Psoas muscle (tissue), 8 donors: ENCODE measurements at places on chromosomes 12 and 14. TPM values are rescaled to one million over a fixed set of nuclear protein-coding genes. Genes with fewer than 3 reads are reported as not detected.

GRCh38 chr12:33770652-33771051 lies 251.6 kb upstream of the ALG10 start:
- no peak for DNase-seq

- DNase-seq = no peak
Observed at GRCh38 chr12:97321621-97322020, 141.0 kb upstream of the RMST start.

GRCh38 chr14:68974759-68975347 lies 4.2 kb downstream of the ACTN1 start:
- no peak for DNase-seq

DNA sequence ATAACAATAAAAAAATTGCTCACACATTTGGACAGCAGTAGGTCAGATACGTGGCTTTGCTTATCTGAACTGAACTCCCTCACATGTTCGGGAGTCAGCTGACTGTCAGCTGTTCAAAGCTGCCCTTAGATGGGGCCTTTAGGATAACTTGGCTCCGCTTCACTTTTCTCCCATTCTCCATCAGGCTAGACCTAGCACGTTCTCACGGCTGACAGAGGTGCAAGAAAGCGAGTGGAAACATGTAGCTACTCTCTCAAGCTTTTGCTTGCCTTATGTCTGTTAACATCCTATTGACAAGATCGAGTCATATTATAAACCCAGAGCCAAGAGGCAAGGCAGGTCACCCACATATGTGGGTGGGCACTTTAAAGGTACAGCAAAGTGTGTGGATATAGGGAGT lies 112.0 kb upstream of the PDZRN4 start:
- no peak for DNase-seq

DNA sequence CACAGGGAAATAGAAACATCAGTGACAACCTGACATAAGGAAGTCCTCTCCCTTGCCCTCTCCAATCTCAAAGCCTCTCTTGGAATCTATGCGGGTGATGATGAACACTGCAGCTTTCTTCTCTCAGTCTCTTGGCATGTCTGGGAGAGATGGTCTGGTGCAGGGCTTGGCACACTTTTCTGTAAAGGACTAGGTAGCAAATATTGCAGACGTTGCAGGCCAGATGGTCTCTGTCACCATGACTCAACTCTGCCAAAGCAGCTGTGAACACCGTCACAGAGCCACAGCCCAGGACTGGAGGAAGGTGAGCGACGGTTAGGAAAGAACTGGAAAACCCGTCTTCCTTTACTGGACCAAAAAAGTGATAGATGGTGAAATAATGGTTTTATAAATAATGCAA lies 591.0 kb upstream of the TMEM132C start:
- DNase-seq = no peak

DNA sequence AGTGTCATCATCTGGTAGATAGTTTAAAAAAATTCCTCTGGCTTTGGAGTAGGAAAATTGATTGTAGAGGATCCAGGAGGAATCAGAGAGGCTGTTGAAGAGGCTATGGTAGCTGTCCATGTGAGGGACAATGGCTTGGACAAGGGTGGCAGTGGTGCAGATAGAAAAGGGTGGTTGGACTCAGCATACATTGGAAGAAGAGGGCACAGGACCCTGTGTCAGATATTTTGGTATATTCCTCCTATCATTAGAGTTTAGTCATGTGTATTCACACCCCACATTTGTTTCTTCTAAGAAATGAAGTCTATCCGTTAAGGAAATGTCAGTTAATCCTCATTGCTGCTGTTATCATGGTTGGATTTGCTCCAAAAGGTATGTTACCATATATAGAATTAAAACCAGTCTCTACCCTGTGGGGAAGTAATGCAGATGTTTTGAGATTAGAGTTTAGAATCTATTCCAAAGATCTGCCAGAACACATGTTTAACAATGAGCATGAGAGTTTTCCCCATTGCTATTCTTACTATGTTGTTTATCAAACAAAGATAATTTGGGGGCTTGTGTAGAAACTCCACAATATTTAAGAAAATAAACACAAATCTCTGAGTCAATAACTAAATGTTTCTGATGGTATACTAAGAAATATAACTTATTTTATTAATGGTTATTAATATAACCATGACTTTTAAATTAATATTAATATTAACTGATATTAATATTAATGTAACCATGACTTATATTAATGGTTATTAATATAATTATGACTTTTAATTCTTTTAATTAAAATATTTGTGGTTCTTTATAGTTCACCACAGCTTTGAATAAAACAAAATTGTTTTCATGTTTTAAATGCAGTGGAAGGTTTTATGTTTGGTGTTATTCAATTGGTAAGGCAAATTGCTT lies 80.9 kb downstream of the CRADD start:
- no peak for DNase-seq

GRCh38 chr12:104959335-104959841 lies 1.3 kb upstream of the SLC41A2 start:
- DNase-seq = no peak

- DNase-seq = peak; percentile 61
Observed at GRCh38 chr12:115611477-115611876, 666.0 kb downstream of the MED13L start.

- no peak for DNase-seq
Observed at GRCh38 chr12:77992760-77993159, 162.1 kb downstream of the NAV3 start.

- no peak for DNase-seq
Observed at GRCh38 chr14:90287791-90288190, 31.4 kb downstream of the PSMC1 start.

DNA sequence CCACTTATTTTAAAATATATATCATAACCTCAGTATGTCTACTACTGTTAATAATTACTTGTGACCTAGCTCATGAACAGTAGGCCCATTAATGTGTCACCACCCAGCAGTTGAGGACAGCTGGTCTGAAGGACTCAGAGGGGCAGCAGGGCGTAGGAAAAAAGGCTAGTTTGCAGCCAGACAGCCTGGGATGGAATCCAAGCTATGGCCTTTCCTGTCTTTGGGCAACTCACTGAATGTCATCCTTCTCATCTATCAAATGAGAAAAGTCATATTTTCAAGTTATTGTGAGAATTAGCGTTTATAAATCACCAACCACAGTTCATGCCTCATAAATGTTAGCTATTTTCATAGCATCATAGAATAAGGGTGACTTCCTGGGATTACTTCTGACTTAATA lies 12.3 kb downstream of the DENND5B start:
- no peak for DNase-seq

DNA sequence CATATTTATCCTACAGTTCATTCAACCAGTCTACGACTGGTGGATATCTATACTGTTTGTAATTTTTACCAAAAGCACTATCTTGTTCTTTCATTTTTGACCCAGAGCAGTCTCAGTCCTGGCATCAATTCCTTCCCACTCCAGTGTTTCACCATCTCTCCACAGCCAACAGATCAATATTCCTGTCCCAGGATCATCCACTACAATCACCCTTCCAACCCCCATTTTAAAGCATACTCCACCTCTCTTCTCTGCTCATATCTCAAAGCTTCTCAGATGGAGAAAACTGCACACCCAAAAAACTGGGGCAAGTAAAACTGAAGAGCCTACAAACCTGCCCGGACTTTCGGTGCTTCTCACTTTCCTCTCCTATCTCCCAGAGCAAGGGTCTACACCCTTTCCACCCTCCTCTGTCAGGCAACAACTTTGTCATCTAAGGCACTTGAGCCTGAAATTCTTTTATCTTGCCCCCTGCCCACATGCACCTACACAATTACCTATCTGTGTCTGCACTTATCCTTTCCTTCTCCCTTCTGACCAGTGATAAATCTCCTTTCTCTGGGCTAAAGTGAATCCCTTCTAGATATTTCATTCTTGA lies 4.1 kb upstream of the PIP4K2C start:
- DNase-seq = no peak

DNA sequence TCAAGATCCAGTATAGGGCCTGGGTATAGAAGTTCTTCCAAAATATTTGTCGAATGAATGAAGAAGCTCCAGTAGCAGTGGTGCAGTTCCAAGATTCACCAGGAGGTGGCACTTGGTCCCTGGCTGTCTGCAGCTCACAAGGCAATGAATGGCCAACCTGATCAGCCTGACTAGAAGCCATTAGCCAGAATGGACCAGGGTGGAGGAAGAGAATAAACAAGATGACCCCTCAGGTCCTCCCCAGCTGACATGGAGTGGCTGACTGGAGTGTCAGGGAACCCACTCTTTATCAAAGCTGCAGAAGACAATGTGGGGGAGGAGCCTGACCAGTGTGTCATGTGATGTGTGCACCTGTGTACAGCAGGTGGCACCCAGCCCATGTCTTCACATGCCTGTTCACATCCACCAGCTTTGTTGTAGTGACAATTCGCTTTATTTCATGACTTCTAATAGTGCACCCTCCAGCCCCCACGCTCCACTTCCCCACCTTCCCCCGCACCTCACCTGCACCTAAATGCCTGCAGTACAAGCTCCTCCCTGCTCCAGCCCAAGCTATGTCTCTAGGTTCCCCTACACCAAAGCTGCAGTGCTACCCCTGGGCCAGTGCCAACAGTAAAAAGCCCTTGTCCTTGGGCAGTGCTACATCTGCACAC lies 3.0 kb downstream of the LTBP2 start:
- DNase-seq = peak; percentile 85

The RASSF9 gene
- 4.1 TPM for total RNA-seq

The EFS gene
- 1.5 TPM for total RNA-seq

The AQP2 gene
- total RNA-seq = not detected

The PZP gene
- 0.11 TPM for total RNA-seq
